ENCODE measurements at places on chromosomes 3 and 15.
A peak's percentile ranks its signal among the peaks of the same experiment; 100 is the strongest.

DNA sequence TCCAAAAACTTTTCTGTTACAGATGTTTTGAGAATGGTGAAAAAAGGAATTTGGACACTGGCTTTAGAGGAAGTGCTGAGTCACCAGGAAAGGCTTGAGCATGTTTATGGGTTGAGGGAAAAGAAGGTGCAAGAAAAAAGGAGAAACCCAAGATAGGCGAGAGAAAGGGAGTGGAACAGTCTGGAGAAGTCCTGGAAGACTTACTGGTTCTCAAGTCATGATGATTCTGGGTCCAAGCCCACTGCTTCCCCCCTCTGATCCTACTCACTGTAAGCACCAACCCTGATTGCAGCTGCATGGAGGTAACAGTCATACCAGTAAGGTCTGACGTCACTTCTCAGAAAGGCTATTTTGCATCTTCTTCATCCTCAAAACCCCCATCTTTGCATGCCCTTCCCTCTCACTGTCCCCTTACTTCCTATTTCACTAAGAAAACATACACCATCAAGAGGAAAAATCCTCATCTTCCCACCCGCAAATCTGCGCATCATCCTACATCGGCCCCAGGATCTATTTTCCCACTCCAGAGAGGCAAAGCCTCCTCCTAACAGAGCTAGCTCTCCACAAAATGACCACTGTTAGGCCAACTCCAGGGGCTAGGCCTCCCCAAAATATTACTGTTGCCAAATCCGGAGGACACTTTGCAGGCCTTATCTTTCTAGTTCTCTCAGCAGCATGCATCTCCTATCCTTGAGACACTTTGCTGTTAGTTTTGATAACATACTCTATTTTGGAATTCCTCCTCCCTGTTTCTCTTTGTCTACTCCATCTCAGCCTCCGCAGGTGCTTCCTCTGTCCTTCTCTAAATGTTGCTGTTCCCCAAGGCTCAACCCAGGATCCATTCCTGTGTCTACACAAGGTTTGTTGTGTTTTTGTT is 3.2 kb upstream of the ATP13A3 start:
- no peak for DNase-seq

GRCh38 chr15:23422946-23423708 is 23.9 kb downstream of the GOLGA6L2 start:
- DNase-seq = no peak

DNA sequence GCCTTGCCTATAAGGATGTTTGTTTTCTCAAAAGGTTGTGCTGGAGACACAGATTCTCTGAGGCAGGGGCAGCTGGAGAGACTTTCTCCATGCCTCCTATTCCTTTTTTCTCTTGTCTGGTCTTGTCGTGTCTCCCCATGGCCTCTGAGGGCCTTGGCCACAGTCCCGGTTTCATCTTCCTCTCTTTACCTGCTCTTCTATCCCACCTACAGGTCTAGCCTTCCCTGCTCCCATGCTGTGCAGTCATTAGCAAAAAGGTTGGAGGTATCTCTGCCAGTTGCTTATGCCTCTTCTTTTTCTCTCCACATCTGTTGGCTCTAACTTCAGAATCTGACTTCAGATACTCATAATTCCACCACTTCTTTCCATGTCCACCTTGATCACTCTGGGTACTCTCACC is 191.1 kb downstream of the IL20RB start:
- no peak for DNase-seq

DNA sequence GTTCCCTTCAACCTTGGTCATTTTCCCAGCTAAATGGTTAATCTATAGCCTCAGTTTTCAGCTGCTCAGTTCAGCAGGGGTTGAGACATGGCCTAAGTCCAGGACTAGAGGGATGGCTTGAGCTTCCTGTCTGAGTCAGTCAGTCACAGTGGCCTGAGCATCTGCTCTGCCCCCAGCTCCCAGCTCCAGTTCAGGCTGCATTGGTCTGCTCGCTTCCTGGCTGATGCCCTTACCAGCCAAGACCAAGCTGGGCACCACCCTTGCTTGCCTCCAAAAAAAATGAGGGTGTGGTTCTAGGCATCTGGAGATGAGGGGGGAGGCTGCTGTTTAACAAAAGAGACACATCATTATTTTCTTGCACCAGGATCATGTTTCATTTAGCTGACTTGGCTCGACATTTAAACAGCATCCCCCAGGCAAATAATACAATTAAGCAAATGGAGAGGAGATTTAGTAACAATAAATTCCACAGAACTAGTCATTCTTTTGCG is 70.7 kb downstream of the WNT5A start:
- DNase-seq = peak; percentile 75

- no peak for DNase-seq
Observed at GRCh38 chr15:73028031-73028430, 24.2 kb upstream of the NEO1 start.
